ENCODE measurements at places on chromosomes 2 and 18.

DNA sequence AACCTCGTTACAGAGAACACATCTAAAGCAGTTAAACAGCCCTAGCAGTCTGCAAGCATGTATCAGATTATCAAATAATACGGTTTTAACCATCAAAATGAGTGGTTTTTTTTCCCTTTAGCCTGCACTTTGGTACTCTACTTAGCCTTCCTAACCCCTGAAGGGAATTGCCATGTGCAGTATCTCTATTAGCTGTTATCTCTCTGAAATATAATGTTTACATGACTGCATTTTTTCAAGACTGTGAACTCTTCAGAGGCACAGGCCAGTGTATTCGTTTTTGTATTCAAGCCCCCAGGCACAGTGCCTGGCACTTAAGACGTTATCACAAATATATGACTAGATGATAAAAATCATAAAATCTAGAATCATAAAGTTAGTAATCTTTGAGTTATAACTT lies 509.5 kb downstream of the PARD3B start:
- no peak for DNase-seq

- DNase-seq, result no peak
Measured at GRCh38 chr2:70132244-70133126, 45.2 kb downstream of the PCBP1 start.

GRCh38 chr2:198375083-198375410 lies 570.7 kb downstream of the PLCL1 start:
- no peak for DNase-seq

DNA sequence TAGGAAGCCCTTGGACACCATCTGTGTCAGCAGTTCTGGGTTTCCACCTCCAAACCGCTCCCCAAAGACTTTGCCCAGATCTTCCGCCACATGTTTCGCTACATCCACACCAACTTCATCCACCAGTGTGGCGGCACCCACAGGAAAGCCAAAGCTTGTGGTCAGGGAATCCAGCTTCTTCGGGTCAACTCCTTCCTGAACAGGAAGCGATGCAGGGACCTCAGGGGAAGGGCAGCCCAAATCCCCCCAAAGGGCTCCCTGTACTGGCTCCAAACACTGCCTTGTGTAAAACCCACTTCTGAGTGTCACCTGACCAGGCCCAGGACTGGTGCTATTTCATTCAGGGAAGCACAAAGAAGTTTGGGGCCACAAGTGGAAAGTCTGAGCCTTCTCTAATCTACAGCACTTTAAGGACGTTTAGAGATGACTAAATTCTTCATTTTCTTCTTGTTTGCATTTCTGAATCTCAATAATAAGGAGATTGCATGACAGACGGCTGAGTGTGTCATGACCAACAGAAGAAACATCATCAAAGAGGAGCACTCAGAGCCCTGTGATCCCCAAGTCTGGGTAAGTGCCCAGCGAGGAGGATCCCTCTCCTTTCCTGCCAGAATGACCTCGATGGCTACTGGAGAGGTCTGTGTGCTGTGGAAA lies 20.8 kb downstream of the GAREM2 start:
- peak; percentile 26 for DNase-seq

- peak; percentile 60 for DNase-seq
Measured at GRCh38 chr2:238601433-238602222, 174.9 kb downstream of the ASB1 start.

GRCh38 chr2:41886145-41886664 lies 161.6 kb upstream of the PKDCC start:
- DNase-seq, result no peak

DNA sequence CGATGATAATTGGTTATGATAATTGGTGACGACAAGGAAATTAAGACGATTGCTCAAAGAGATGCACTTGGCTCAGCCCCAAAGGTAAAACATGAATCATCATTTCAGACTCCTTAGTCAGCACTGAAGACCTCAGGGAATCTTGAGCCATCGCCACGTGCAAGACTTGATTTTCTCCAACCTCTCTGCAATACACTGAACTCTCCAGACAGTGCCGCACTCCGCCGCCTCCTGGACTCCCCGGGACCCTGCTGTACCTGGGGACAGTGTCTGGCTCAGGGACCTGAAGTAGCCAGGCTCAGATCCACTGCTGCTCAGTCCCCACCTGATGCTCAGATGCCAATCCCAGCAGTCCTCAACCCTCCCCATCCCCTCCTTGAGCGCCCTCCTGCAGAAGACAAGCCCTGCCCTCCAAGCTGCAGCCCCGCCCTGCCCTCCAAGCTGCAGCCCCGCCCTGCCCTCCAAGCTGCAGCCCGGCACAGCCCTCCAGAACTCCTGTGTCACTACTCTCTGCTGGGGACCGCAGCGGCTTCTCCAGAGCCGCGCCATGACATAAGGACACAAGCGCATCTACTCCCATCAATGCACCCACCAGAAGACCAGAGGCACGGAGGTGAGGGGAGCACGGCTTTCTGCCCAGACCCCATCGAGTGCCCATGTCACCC lies 1.1 kb downstream of the TMEM18 start:
- peak; percentile 67 for DNase-seq

DNA sequence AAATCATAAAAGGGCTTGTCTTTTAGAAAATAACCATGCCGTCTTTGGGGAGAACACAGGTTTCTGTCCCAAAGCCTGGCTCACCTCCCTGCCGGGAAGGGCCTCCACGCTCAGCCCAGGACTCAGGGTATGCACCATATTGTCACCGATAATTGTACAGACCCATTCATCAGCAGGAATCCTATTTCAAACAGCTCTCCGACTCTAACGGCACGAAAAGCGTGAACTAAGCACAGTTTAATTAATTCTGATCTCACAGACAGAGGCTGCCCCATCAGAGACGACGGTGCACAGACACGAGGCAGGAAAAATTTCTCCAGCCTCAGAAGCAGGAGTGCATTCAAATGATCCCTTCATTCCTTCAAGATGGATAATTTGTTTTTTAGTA lies 276.2 kb downstream of the MYCN start:
- DNase-seq, result no peak

- DNase-seq, result no peak
Measured at GRCh38 chr2:2027271-2027670, 283.0 kb upstream of the PXDN start.

DNA sequence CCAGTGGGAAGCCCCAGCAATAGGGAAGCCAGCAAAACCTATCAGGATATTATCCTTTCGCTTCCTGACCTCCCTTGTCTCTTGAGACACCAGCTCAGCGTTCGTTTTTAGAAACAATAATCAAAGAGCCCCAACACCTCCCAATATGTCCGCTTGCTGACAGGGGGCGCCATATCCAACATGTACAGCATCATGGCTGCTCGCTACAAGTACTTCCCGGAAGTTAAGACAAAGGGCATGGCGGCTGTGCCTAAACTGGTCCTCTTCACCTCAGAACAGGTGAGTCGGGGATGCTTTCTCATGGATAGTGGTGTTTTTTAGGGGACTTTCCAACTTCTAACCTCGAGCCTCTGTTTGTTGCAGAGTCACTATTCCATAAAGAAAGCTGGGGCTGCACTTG lies 28.7 kb downstream of the GAD1 start:
- DNase-seq, result no peak

- no peak for DNase-seq
Measured at GRCh38 chr2:206482123-206482522, 38.8 kb downstream of the ADAM23 start.

DNA sequence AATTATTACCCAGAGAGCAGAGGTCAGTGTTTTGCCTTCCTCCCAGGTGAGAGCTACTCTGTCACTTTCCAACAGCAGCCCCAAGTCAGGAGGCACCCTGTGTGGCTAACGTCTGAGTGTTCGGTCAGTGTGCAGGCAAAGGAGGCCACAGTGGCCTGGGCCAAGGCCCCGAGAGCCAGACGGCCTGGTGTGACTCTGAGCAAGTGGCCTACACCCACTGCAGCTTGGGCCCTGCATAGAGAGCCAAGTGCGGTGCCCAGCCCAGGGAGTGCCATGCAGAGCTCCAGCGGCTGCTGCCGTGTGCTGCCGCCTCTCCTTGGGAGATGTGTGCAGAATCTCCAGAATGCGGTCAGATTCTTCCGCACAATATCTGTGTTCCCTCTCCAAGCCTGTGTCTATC lies 70.4 kb downstream of the GNAL start:
- DNase-seq, result no peak

DNA sequence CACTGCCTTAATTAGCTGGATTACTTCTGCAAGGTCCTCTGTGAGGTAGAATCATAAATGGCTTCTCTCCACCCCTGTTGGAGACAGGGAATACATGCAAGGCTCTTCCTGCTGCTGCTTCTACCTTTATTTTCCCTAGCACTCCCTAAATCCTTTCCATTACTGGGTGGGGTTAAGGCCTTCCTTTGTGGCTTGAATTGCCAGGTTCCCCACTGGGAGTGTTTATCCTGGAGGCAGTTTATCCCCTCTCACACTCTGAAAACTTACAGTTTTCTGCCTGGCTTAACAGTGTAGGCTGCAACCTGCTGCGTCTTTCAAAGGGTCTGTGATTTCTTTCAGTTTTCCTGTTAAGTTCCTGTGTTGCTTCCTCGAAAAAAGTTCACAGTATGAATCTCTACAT lies 1062.3 kb upstream of the CRIM1 start:
- DNase-seq, result no peak

DNA sequence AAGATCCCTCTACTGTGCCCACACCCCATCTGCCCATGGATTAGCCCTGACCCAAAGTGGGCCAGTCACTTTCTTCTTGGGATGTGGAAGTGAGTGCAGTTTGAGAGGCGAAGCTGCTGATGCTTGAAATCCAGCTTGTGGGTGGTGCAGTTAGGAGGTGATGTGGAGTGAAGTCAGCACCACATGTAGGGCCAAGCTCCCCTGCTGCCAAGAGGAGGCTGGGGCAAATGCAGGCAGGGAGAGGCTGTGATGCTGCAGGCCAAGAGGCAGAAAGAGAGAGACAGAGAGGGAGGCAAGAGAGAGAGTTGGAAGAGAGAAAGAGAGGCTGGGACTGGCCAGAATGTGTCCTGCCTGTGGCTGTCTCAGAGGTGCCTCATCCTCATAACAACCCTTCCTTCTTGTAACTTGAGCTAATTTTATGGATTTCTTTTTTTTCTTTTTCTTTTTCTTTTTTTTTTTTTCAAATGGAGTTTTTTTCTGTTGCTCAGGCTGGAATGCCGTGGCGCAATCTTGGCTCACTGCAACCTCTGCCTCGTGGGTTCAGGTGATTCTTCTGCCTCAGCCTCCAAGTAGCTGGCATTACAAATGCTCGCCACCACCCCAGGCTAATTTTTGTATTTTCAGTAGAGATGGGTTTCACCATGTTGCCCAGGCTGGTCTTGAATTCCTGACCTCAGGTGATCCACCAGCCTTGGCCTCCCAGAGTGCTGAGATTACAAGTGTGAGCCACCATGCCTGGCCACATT lies 35.3 kb upstream of the CAB39 start:
- DNase-seq, result no peak
